ENCODE measurements at places on chromosomes 5 and 9.
A peak's percentile ranks its signal among the peaks of the same experiment; 100 is the strongest.

DNA sequence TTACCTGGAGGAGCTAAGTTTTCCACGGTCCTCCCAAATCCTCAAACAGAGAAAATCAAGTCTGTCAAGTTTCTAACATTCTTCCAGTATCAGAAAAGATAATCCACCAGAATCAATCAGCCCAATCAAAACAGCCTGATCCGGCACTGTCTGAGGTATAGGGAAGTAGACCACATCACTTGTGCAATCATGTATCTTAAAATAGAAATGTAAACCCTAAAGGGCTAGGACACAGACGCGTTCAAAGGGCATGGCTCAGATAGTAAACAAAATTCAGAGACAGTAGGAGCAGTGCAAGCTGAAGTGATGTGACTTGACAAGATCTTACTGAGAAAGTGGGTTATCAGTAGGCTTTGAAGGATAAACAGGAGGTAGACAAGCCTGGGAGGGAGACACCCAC lies 252.4 kb upstream of the DAPK1 start:
- no peak for DNase-seq

DNA sequence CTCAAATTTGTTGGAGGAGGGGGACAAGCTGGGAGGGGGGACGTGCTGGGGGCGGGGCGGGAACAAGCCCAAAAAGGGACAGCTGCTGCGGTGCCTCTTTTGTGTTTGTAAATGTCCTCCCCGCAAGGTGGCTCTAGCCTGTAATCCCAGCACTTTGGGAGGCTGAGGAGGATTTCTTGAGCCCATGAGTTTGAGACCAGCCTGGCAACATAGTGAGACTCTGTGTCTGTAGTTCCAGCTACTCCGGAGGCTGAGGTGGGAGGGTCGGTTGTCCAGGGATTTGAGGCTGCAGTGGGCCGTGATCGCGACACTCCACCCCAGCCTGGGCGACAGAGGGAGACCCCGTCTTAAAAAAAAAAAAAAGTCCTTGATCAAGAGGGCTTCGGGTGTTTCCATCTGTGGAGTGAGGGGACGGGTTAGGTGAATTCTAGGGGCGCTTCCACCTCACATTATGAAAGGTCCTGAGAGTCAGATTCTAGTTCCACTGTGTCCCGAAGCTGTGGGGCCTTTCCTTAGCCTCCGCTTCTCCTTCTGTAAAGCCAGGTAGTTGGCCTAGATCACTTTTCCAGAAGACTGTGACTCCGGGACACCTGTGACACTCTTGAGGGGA lies 779 bp upstream of the CTNNA1 start:
- DNase-seq: no peak

DNA sequence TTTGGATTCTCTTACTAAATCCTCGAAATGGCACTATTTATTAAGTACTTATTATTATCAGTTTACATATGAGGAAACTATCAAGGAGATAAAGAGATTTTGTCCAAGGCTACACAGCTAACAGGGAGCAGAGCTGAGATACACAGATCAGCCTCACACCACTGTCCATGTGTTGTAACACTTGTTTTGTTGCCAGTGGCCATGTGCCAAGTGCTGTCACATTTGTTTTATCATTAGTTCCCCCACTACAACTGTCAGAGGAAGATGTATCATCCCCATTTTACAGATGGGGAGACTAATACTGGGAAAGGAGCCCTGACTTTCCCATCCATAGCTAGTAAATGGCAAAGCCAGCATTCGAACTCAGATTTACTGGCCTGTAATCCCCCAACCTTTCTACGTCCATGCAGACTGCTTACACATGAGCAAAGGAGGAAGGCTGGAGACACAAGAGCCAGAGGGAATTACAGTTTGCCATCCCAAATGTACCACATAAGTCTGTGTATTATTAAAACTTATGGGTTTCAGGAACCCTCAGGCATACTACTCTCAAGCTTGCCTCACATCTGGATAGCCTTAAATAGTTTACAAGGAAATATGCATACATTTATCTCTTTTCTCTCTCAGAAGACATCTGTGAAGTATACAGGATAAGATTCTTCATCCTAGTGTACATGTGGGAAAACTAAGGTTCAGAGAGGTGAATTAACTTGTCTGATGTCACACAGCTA lies 25.1 kb downstream of the PAPPA start:
- no peak for DNase-seq

DNA sequence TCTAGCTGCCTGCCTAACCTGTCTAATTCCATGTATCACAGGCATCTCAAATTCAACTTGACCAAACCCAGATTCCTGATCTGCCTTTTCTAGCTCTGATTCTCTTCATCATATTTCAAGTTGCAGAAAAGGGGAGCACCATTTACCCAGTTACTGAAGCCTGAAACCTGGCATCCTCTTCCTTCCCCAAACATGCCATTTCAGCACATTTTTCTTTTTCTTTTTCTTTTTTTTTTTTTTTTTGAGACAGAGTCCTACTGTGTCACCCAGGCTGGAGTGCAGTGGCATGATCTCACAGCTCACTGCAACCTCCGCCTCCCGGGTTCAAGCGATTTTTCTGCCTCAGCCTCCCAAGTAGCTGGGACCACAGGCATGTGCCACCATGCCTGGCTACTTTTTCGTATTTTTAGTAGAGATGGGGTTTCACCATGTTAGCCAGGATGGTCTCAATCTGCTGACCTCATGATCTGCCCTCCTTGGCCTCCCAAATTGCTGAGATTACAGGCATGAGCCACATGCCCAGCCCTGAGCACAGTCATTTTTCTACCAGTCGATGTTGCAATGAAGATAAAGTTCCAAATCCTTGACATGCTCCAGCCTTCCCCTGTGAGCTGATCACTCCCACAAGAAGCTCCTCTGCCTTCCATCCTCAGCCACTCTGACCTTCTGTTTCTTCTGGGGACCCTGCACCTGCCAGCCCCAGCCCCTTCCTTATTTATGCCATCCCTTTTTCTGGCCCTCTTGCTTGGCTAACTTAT lies 32.2 kb downstream of the ACER2 start:
- no peak for DNase-seq

- DNase-seq: no peak
Measured at GRCh38 chr9:105975886-105976645, 281.7 kb downstream of the TMEM38B start.

GRCh38 chr5:17214893-17215292 lies 2.5 kb upstream of the BASP1 start:
- DNase-seq: no peak

- DNase-seq: no peak
Measured at GRCh38 chr9:12760758-12761157, 14.1 kb upstream of the LURAP1L start.

GRCh38 chr9:107177243-107177839 lies 105.7 kb upstream of the RAD23B start:
- DNase-seq: no peak

- peak; percentile 33 for DNase-seq
Measured at GRCh38 chr5:153135411-153135810, 355.1 kb upstream of the GRIA1 start.

GRCh38 chr9:110825950-110826349 lies 157.4 kb downstream of the MUSK start:
- DNase-seq: no peak
